CD8-positive, alpha-beta T cell (primary cell): ENCODE measurements at places on chromosomes 12 and 14. TPM values are rescaled to one million over a fixed set of nuclear protein-coding genes. Genes with fewer than 3 reads are reported as not detected.

JPH4 gene
- total RNA-seq = not detected

IKZF4 gene
- 2.2 TPM for total RNA-seq

DNA sequence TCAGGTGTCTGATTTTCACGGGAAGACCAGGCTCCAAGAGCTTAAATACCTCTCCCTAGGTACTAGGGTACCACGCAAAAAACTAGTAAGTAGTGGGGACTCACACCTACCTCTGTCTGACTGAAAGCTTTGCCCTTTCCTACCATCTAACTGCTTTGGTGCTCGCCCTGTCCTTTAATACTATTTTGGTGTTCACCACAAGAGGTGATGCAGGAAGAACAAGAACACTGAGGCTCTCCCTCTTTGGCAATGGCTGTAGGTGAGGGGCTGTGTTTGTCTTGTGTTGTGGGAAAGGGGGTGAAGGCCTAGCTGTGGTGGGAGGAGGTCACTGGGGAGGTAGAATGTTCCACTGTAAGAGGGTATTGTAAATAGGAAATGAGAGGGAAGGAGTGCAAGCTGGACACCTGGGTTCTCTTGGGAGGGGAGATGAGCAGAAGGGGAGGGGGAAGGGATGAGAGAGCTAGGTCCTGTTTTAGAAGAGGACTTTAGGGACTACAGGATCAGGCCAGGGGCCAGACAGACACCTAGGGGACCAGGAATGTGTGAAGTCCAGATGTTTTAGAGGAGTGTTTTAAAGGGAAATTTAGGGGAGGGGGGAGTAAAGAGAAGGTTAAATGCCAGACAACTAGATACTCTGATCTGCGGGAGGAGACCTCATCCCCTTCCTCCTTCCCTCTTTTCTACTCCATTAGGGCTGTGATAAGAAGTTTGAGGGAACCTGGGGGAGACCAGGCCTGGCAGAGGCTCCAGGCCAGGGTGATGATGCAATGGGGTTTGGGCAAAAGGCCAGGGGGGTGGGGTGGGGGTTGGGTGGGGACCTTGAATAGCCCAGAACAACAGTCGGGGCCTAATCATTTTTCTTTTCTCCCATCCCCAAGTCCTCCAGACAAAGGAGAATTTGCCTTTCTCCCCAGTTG lies 2.1 kb downstream of the ITGA5 start:
- no peak for DNase-seq

TAS2R8 gene
- total RNA-seq = not detected

DNA sequence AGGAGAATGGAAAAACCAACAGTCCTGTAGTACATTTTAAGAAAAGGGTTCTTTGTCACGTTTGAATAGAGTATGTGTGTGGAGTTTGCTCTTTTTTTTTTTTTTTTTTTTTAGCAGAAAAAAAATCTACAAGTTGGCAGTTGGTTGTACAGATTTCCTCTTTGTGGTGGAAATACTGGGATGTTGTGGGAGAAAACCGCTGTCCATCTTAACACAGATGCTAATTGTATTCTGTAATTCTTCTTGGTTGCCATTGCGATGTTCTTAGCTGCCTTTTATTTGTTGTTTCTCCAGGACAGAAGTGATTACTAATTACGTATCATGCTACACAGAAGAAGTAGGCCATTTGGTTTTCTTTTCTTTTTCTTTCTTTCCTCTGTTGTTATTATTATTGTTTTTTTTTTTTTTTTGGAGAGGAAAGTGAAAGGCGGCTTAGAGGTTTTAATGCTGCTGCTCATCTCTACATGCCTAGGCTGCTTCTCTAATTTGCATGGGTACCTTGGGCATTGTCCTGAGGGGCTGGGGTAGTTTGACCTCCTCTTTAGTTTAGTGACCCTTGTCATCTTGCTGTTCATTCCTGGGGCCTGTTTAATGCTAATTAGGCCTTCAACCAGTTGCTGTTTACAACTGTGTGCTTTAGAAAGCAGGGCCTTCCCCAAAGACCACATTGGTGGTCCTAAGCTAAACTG lies 94.7 kb downstream of the TMTC2 start:
- no peak for DNase-seq

GRCh38 chr12:13864081-13864673 lies 117.2 kb downstream of the GRIN2B start:
- DNase-seq = no peak

DNA sequence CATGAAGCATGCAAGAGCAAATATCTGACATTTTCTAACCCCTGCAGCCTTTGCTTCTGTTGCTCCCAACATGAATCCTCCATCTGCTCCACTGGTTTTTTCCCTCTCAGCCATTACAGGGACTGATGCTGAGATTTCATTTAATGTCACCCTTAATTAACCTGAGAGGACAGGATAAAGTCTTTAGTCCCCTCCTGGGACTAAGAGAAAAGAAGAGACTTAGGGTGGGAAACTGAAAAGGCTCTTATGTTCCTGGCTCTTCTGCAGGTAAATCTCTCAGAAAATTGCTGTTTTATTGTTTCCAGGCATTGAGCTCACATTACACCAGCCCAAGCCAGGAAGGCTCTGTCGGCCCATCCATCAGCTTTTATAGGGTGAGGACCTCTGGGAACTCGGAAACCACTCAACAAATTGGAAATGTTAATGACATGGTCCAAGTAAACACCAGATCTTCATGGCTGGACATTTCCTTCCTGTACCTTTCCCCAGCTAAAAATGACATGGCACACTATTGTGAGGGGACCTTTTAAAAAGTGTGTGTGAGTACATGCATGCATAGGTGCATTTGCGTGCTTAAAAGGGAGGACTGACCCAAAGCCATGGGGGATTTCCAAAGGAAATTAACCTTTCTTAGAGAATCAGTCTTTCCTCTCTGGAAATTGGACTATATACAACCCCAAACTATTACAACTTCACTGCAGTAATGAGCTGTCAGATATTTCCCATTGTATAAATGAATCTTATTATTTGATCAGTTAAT lies 408.1 kb upstream of the TMTC1 start:
- DNase-seq = no peak
